ENCODE measurements at places on chromosomes 12 and 14.
A peak's percentile ranks its signal among the peaks of the same experiment; 100 is the strongest.

DNA sequence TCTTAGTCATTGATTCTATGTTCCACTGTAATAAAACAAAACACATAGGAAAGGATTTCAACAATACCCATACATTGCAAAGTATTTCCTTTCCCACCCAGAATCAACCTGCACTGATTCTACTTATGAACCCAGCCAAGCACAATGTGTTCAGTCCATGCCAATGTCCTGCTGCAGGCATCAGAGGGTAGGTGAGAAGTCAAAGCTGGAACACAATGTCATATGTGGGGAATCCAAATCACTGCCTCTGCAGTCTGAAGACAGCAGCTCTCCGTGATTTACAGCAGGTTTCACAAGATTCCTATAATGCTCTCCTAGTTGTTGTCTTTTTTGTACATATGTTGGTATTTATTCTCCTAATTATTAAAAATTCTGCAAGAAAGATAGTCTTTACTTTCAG lies 25.7 kb downstream of the ITPR2 start:
- DNase-seq: no peak

DNA sequence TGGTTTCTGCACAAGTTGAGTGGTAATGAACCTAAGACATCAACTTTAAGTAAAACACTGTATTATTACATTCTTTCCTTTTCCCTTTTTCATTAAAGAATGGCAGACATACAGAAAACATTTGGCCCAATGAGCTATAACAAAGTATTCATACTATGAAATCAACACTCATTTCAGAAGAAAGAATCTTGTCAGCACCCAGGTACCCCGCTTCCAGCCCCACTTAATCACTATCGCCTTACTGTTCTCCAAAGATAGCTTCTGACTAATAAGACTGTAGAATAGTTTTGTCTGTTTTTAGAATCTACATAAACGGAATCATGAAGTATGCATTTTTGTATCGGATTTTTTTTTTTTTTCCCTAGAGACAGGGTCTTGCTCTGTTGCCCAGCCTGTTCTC lies 9.5 kb downstream of the CNTN1 start:
- DNase-seq: no peak

GRCh38 chr14:51445001-51445390 lies 204.9 kb downstream of the TMX1 start:
- no peak for DNase-seq

- no peak for DNase-seq
Observed at GRCh38 chr12:64877363-64878004, 53.0 kb downstream of the TBC1D30 start.

DNA sequence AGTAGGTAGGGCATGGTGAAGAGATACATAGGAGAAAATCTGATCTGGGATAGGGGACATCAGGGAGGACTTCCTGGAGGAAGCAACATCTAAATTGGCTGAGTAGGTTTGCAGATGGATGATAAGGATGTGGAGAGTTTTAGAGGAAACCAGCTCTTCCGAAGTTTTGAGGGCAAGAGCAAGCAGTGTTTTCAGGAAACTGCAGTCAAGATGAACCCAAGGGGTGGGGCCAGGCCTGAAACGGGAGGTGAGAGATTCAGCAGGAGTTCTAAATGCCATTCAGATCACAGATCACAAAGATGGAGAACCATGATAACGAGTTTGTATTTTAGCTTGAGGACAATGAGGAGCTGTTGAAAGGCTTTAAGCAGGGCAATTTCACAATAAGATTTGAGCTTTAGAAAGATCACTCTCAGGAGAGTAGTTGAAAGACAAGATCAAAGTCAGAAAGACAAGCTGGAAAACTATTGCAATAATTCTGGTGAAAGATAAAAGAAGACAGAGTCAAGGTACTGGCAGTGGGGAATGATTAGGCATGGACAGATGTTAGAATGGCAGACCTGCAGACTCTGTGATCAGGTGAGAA lies 70.1 kb upstream of the PLXNC1 start:
- no peak for DNase-seq

- DNase-seq: no peak
Observed at GRCh38 chr12:49675137-49675536, 32.1 kb downstream of the FMNL3 start.

DNA sequence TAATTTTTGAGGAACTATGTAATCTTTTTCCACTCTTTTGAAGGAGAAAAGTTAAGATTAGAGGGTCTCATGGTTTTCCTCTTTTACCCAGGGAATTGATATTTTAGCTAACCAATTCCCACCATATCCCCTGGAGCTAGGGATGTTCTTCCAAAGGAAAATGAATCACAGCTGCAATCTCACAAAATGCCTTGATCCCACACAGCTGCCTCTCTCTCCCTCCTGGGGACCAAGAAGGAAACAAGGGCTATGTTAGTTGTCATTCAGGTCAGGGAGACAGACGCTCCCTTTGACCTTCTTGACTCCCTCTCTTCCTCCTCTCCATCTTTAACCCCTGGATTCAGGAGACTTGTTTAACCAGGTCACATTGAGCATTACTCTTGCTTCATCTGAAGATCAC lies 9.5 kb downstream of the DCN start:
- DNase-seq: no peak

DNA sequence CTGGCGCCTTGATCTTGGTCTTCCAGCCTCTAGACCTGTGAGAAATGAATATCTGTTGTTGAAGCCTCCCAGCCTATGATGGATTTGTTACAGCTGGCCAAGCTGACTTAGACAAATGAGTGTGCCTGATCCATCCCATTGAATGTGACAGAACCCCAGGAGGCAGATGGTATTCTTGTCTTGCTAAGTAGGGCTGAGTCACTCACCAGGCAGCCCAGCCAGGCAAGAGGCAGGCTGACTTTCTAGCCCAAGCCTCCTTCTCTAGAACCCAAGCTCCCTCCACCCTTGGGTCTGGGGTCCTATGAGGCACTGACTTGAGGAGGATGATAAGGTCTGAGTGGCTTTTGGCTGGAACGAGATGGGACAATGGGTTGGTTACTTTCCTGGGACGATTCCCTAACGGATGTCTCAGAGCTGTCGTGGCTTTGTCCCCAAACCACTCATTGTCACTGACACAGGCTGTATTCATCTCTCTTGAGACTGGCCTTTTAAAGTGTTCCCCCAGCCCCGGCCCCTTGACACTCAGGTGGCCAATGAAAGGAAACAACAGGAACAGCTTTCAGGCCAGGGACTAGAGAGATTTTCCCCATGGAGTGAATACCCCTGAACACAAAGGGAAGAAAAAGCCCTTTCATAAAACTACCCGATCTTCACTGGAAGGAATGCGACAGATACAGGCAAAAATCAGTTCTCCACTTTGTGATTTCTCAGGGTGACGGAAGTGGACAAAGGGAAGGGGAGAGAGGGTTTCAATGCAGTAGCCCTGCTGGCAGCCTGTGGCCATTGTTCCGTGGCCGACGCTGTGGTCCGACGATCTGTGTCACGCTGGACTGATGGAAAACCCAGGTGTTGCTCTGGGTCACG lies 264.2 kb downstream of the AACS start:
- no peak for DNase-seq

- DNase-seq: no peak
Observed at GRCh38 chr14:81222691-81223090, 1.9 kb upstream of the GTF2A1 start.

- no peak for DNase-seq
Observed at GRCh38 chr12:124006846-124007713, 34.1 kb downstream of the ZNF664 start.

DNA sequence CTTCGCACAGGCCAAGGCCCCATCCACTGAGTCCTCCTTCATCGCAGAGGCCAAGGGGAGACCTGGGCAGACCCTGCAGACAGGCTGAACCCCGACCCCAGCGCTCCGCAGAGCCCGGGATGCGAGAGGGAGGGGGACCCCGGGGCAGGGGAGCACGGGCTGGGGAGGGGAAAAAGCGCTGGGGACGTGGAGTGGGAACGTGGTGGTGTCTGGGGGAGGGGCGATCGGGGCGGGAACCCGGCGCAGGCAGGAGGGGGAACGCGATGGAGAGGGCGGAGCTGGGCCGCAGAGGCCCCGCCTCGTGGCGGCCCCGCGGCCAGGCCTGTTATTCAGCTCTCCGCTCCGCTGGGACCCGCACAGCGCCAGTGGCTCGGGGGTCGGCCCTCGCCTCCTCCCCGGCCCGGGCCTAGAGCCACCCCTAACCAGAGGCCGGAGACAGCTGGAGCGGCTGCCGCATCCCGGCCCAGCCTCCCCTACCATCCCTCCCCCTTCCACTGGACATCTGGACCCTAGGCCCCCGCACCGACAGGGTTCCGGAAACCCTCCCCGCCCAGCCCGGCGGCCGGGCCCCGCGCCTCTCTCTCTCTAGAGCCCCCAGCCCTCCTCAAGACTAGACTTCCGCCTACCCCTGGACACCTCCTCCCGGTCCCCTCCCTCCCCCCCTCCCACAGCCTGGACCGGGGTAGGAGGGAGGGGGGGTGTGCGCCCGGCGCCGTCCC lies at the start of gene ARHGEF25:
Gene ARHGEF25 (plus strand): TSS at position 328 of the 719 bp plus-strand sequence. CDS start 460 bp downstream, outside the sequence.
- no peak for DNase-seq

GRCh38 chr12:27055966-27056365 lies 26.4 kb downstream of the C12orf71 start:
- DNase-seq: no peak

GRCh38 chr12:4139191-4139590 lies 134.4 kb upstream of the CCND2 start:
- no peak for DNase-seq

GRCh38 chr12:104668274-104668718 lies 211.5 kb downstream of the CHST11 start:
- DNase-seq: no peak

- DNase-seq: no peak
Observed at GRCh38 chr12:46439793-46440511, 67.4 kb upstream of the SLC38A2 start.

DNA sequence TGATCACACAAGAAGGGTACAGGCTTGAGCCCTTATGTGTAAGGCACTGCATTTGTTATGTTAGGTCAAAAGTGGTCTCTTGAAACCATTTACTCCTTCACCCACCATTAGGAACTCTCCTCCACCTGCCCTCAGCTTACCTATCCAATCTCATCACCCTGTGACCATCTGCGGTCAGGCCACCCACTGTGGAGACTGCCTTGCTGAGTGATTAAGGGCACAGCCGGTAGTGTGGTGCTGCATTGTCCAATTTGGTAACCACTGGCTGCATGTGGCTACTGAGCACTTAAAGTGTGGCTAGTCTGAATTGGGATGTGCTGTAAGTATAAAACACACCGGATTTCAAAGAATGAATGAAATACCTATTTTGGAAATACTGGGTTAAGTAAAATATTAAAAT lies 177.1 kb upstream of the PARP11 start:
- DNase-seq: no peak

DNA sequence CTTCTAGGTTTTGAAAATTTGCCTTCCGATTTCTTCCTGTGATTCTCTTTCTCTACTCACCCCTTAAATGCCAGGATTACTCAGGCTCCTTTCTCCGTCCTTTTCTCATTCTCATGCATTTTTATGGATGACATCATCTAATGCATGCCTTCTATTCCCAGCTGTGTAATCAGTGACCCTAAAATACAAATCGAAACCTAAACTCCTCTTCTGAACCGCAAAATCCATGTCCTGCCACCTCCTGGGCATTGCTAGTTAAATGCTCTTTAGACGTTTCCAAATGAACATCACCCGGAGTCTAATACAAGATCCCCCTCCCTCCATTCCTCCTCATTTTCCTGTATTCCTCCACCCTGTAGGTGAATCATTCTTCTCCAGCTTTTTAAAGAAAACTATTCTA lies 1703.1 kb upstream of the FLRT2 start:
- DNase-seq: no peak

GRCh38 chr12:111753144-111753881 lies 13.4 kb upstream of the ALDH2 start:
- DNase-seq: no peak

DNA sequence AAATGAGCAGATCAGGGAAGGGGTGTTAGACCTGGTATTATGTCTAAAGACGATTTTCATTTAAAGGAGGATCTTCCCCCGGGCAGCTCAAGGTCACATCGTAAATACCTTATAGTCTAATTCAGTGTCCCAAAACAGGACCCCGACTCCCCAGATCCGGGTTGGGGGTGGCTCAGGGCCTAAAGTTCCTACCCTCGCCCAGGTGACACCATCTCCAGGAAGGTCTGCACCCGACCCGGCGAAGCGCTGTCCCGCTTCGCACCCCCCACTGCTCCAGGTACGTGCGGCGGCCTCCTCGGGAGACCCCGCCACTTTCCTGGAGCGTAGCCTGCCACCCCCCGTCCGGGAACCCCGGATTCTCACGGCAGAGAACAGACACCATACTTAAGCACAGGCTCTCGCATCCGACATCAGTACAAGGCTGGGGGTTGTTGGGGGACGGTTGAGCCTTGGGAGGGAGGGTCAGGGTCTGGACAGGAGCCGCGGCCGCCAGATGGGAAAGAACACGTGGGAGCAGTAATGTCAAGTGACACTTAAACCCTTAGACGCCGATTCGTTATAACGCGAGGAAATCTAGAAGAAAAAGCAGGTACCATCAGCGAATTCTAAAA lies 556 bp downstream of the TIMM9 start:
- DNase-seq: peak; percentile 47

DNA sequence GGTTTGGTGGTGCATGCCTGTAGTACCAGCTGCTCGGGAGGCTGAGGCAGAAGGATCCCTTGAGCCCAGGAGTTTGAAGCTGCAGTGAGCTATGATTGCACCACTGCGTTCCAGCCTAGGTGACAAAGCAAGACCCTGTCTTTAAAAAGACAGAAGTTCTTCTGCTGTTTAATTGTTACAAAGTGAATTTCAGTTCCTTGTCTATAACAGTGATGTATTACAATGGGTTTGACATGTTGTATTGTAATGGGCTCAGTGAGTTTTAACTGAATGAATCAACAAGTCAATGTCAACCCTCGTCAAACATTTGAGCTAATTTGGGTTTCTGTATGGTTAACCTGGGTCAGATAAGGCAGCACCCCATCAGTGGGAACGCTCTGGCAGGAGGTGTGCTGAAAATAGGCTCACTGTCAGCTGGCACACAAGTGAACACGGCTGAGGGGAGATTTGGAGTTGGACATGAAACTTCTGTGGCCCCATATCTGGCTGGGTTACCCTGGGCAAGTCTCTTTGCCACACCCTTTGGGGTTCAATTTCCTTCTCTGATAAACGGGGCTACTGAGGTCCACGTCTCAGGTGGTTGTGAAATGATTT lies 14.0 kb upstream of the TRPV4 start:
- DNase-seq: no peak

GRCh38 chr12:13149411-13149810 lies 45.9 kb upstream of the GSG1 start:
- DNase-seq: no peak

Data from stimulated activated CD4-positive, alpha-beta T cell treated with anti-CD3 and anti-CD28 coated beads, Interleukin-1b, Interleukin-23, amount 100 ng/mL, for 48 hours (primary cell).